ENCODE measurements at places on chromosomes 5 and 9.

- no peak for DNase-seq
Measured at GRCh38 chr5:43209060-43209459, 17.0 kb downstream of the NIM1K start.

DNA sequence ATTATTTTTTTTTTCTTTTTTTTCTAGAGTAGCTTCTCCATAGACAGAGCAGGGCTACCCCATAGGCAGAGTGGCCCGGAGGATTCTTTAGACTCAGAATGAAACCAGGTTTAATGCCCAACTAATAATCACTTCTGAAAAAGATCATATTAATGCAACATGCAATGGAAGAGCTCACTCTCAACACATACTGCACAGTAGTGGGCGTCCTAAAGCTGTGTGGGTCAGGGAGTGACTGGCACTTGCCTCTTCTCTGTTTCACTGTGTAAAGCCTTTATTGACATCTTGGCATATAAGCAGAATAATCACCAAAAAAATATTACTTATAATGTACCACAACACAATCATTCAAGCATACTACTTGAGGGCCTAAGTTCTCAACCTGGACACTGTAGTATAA is 11.1 kb downstream of the PWWP2A start:
- no peak for DNase-seq

GRCh38 chr5:91954136-91954535 is 571.0 kb upstream of the ARRDC3 start:
- no peak for DNase-seq

DNA sequence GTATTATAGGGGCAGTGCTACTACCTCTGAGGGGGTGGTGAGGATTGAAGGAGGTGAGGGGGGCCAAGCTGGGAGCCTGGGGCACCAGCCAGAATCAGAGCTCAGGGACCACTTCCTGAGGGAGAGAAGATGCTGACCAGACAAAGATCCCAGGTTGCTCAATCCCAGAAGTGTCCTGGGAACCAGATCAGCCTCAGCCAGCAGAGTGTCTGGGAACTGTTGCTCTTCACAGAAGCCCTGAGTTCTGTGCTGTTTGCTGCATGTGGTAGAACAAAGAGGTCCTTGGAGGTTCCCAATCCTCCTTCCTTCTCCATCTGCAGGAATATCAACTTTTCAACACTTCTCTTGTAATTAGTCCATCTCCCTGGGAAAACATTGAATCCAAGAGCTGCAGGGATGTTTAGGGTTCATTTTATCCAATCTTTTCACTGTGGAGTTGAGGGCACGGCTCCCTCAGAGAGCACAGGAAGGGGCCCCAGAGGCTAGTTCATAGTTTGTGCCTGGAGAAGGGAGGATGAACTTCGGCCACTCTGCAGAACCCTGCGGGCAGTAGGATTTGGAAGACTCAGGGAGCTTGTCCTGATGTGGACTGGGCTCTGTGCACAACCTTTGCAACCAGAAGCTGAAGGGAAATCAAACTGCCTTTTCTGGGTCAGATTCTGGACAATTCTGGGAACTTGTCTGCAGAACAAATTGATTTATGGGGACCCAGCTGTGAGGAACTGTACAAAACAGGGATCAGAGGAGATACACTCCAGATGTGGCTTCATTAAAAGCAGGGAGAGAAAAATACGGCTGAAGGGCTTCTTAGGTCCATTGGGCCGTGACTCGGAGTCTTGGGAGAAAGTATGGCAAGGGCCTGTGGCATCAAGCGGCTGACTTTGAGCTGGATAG is 57.1 kb downstream of the GALNT12 start:
- no peak for DNase-seq

DNA sequence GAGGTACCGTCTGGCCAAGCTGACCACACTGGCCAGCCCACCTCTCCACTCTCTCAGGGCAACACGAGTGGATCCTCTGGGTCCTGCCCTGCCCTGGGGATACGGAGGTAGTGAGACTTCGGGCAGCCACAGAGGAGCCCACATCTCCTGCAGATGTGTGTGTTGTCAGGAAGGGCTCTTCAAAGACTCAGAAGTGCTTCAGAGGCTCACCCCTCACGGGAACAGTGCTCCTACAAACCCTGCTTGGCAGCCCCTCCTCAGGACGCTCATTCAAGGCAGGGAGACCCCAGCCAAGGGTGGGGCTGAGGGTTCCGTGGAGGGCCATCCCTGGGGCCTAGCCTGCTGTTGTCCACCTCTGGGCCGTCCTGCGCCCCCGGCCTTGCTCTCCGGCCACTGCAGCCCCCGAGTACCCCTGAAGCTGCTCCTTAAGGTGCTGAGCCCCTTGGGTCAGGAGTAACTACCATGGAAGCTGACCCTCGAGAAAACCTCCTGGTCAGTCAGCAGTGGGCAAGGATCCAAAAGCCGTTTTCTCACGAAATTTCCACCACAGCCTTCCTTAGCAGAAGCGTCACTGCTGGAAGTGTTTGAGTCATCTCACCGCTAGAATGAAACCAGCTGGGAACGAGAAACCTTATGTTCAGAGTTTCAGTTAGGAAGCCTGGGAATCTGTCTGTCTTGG is 23.2 kb upstream of the LRRC14B start:
- no peak for DNase-seq

- DNase-seq = no peak
Measured at GRCh38 chr9:116000748-116001329, 152.8 kb upstream of the PAPPA start.

- DNase-seq = no peak
Measured at GRCh38 chr9:74078647-74079046, 418.5 kb upstream of the RORB start.

- DNase-seq = no peak
Measured at GRCh38 chr5:63805151-63805550, 157.1 kb downstream of the HTR1A start.

- DNase-seq = no peak
Measured at GRCh38 chr9:93387791-93388190, 63.7 kb upstream of the FAM120A start.

- no peak for DNase-seq
Measured at GRCh38 chr5:64347309-64347708, 158.5 kb upstream of the RGS7BP start.

DNA sequence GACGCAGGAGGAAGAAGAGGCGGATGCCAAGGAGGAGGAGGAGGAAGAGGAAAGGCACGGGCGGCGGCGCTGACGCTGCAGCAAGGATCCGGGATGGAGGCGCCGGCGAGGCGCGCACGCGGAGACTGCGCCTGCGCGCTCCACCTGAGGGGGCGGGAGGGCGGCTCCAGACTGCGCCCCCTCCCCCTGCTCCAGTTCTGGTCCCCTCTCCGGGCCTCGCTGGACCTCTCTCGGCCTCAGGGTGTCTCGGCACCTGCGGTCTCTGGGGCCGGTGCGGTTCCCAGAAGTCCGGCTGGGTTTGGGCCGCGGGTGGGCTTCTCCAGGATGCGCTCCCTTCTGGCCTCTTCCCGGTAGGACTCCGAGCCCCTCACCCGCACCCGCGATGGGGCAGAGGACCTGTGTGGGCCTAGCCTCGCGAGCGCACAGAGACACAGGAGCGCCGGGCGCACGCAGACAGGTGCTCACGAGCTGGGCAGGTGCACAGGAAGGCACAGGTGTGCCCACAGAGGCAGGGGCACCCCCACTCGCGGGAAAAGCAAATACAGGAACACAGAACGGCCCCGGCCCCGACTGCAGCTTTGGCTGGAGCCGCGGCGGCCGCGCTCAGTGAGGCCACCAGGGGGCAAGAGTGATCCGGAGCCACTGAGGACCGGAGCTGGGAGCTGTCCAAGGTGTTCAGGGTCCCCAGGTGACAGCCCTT is at the start of gene NPDC1:
TSS of gene NPDC1 (minus strand) at position 90 of the 700 bp plus-strand sequence. CDS start 188 bp downstream, outside the sequence.
- DNase-seq = peak; percentile 85

- DNase-seq = no peak
Measured at GRCh38 chr5:108760512-108760911, 12.8 kb downstream of the FER start.

- no peak for DNase-seq
Measured at GRCh38 chr9:38286357-38286756, 106.1 kb upstream of the ALDH1B1 start.

DNA sequence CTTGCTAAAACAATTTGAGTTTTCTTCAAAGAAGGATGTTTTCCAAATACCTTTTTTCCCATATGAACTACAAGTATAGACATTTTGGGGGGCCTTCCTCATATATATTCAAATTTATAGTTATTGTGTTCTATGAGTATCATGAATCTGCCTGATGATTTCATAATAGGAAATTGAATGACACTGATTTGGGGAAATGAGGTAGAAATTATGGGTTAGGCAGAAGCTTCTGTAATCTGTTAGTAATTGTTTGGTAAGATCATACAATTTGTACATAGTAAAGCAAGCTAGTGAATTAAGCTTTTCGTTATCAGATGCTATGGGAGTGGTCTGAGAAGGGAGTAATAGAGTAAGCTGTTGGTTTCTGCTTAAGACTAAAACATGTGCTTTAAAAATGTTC is 98.0 kb downstream of the TRIO start:
- no peak for DNase-seq

DNA sequence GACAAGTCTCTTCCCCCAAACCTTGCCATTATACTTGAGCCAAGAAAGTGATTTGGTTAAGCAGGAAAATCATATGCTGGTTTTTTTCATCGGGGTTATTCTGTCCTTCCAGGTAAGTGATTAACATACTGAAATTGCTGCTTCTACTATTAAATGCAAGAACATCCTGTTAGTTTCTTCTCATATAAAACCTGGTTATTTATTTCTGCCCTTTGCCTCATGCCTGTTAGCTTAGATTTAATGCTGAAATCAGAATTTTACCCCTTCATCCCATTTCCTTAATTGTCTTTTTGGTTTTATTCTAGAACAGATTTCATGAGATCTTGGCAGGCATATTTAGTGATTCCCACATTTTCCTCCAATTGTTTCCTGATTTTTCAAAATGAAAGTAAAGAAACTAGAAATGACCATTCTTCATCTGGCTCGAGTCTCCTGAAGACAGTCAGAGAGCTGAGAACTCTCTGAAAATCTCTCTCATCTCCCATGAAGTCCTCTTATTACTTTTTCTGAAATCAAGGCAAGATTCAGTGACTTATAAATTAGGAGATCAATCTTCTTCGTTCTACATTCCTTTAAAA is 132.9 kb downstream of the NFIB start:
- no peak for DNase-seq

DNA sequence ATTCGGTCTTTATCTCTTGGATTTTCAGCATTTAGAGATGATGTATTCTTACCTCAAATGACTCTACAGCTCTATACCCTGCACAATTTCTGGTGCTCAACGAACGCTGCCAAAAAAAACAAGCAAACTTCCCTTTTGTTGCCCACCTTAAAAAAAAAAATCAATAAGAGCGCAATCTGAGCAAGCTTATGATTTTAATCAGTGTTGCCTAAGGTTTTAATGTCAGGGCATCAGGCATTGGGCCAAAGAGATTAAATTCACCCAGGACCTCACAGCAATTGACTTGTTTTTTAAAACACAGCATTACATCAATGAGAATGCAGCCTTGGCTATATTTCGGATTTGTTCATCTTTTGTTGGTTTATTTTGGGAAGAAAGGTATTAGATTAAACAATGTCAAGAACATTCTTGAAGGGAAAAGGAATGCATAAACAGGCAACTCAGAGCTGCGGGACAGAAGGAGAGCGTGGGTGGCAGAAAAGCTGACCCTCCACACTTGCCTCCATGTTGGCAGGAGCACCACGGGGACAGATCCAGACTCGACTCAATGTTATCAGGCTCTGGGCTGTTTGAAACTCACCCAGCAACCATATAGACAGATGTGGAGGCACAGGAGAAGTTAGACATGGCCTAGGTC is 127.5 kb upstream of the DAPK1 start:
- no peak for DNase-seq

DNA sequence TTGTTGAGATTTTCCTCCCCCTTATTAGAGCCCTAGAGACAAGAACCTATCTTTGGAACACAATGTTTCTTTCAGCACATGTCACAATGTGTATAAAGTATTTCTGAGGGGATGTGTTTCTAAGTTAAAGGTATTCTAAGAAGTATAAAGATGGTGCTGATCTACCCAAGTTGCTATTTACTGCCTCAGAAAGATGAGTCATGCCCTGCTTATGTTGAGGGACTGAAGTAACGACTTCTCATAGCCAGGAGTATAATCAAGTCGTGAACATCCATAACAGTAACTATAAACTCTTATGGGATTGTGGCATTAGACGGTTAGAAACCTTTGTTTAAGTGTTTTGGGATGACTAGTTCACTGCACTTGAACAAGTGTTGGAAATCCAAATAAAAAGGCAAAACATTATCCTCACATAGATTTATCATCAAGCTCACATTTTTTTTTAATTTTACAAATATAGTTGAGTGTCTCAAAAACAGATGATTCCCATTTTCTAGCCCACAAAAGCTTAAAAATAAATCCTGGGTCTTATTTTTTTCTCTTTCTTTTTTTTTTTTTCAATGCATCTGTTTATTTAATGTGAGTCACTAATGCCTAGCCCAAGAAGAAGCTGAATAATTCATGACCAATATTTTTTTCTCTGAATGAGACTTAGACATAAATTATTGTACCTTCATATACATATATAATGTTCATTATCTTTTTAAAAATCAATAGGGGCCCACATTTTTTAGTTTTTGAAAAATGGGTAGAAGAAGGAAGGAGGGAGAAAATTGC is 12.2 kb upstream of the TMEM252 start:
- DNase-seq = no peak

GRCh38 chr5:98781964-98782363 is 8.5 kb downstream of the RGMB start:
- no peak for DNase-seq

DNA sequence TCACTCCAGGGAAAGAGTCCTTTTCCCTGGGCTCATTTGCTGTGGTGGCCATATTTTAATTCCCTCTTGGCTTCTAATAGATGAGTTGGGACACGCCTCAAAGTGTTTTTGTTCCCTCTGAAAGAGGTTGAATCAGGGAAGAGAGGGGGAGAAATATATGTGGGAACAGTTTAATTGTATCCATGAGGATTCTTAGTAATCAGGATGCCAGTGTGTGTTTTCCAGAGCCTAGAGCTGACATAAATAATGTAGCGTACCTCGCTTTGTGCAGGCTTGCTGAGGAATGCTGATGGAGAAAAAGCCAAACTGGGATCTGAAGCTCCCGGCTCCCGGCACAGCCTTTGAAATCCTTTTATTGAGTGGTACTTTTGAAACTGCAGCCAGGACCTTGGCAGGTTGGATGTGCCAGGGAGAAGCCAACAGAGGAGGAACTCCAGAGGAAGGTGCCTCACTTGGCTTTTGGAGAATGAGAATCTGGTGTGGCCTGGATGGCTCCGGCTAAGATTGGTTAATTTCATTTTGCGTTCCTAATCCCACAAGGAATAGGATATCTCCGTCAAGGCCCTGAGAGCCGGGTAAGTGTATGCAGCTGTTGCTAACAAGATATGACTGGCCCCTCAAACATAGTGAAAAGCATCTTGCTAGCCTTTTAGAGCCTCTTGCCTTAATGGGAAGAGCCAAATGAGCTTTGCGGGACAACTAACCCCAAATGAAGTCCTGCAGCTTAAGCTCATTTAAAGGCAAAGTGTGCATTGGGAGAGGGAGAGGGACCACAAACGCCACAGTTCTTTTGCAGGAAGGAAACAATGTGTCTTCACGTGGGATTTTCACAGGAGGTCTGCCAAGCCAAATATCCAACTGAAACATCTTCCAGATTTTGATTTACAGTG is 471.1 kb upstream of the WWC1 start:
- DNase-seq = no peak

- DNase-seq = no peak
Measured at GRCh38 chr9:135078361-135078821, 9.1 kb upstream of the OLFM1 start.

- peak; percentile 82 for DNase-seq
Measured at GRCh38 chr5:132294728-132295504, 722 bp downstream of the SLC22A4 start.
